Endothelial cell (in vitro differentiated cells): ENCODE measurements at places on chromosomes 13 and 19. TPM values are rescaled to one million over a fixed set of nuclear protein-coding genes. Genes with fewer than 3 reads are reported as not detected.
A peak's percentile ranks its signal among the peaks of the same experiment; 100 is the strongest.

- no peak for DNase-seq
These were observed 26.6 kb downstream of the CD70 start for GRCh38 chr19:6564393-6564792.

DNA sequence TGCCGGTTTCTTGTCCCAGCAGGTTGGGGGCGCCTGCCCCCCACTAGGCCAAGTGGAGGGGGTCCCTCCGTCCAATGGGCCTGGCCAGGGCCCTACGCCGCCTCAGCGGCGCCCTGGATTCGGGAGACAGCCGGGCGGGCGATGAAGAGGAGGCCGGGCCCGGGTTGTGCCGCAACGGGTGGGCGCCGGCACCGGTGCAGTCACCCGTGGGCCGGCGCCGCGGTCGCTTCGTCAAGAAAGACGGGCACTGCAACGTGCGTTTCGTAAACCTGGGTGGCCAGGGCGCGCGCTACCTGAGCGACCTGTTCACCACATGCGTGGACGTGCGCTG, 6.2 kb downstream of the KCNJ14 start:
- DNase-seq, result no peak

GRCh38 chr13:24313439-24313838, 4.1 kb downstream of the C1QTNF9 start:
- DNase-seq, result no peak

- no peak for DNase-seq
These were observed 297.5 kb downstream of the ENOX1 start for GRCh38 chr13:43489233-43489632.

DNA sequence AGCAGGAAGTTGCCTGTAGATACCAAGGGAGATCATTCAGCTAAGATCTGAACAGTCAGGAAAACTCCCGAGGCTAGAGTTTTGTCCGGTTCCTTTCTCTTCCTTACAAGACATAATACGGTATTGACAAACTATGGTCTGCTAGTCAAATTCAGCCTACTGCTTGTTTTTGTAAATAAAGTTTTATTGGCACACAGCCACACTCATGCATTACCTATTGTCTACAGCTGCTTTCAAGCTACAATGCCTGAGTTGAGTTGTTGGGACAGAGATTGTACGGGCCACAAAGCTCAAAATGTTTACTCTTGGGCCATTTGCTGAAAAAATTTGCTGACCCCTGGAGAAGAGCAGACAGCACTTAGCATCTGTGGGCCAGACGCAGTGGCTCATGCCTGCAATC, 2.5 kb downstream of the SLC1A6 start:
- DNase-seq, result no peak

DNA sequence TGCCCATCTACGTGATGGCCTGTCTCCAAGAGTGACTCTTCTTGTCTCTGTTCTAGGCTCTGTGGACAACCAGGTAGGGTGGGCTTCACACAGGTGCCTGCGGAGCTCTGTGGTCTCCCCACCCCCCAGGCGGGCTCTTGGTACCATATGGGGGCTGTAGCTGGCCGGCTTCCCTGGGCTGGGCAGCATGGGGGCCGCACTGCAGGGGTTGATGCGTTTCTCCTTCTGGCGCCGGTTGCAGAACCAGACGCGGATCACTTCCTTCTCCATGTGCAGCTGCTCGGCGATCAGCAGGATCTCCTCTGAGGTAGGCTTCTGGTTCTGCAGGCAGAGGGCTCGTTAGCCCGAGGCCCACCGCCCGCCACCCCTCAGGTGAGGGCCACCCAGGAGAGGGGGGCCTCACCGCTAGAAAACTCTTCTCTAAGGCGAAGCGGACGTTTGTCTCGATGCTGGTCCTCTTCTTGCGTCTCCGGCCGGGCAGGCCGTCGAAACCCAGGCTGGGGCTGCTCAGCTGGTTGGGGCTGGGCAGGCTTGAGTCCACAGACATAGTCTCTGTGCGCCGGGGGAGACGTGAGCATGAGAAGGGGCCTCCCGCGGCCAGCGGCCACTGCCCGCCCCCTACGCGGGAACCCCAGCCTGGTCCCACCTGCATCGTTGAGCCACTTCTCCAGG, 19.3 kb downstream of the ZNF574 start:
- DNase-seq, result no peak

- no peak for DNase-seq
These were observed 444 bp downstream of the PROSER1 start for GRCh38 chr13:39037410-39037879.

DNA sequence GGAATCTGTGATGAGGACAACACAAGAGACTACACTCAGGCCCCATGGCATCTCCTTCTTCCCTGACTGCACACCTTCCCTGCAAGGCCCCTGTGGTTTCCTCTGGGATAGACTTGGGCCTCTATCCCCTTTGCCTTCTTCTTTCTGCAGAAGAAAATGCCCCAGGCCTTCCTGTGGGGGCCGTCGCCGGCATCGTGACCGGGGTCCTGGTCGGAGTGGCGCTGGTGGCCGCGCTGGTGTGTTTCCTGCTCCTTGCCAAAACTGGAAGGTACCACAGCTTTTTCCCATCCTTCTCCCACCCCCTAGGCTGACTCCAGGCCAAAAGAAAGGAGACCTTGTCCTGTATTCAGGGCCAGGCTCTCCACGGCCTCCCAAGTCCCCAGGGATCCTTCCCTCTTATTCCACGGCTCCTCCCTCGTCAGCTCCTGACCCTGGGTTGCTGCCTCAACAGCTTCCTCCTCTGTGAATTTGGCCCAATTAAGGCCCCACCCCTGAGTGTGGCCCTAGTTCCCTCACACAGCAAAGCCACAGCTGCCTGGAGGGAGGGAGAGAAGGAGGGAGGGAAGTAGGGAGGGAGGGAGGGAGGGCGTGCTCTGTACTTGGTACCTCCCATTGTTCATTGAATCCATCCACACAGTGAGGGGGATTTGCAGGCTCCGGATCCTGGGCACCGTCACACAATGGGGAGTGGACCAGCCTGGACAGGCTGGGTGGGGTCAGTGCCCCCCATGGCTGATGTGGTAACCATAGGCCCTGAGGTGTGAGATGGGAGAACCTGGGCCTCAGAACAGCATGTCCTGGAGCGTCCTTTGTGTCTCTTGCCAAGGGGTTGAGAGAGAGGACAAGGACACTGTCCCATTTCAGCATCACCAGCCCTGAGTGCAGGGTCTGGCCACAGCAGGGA, 12.5 kb downstream of the CEACAM3 start:
- no peak for DNase-seq

- DNase-seq, result peak; percentile 4
These were observed 1.2 kb upstream of the DPY19L3 start for GRCh38 chr19:32404213-32404932.

Gene ZIM2
- total RNA-seq, result not detected

Gene SPIB
- not detected for total RNA-seq

Gene SRRM5
- 0.26 TPM for total RNA-seq

Gene BEST2
- not detected for total RNA-seq

Gene ZNF571
- 3.9 TPM for total RNA-seq

Gene KRI1
- total RNA-seq, result 25.2 TPM

Gene LIG4
- 12.5 TPM for total RNA-seq

Gene NLRP9
- not detected for total RNA-seq

Gene CRLF1
- 0.74 TPM for total RNA-seq

Gene SIGLEC8
- not detected for total RNA-seq

Gene ZNF112
- total RNA-seq, result 12.3 TPM

Gene ZNF549
- total RNA-seq, result 10.6 TPM

Gene ZC3H13
- total RNA-seq, result 44.9 TPM

Gene LILRB4
- total RNA-seq, result not detected
